ENCODE measurements at places on chromosomes 7 and 10. TPM values are rescaled to one million over a fixed set of nuclear protein-coding genes. Genes with fewer than 3 reads are reported as not detected.

DNA sequence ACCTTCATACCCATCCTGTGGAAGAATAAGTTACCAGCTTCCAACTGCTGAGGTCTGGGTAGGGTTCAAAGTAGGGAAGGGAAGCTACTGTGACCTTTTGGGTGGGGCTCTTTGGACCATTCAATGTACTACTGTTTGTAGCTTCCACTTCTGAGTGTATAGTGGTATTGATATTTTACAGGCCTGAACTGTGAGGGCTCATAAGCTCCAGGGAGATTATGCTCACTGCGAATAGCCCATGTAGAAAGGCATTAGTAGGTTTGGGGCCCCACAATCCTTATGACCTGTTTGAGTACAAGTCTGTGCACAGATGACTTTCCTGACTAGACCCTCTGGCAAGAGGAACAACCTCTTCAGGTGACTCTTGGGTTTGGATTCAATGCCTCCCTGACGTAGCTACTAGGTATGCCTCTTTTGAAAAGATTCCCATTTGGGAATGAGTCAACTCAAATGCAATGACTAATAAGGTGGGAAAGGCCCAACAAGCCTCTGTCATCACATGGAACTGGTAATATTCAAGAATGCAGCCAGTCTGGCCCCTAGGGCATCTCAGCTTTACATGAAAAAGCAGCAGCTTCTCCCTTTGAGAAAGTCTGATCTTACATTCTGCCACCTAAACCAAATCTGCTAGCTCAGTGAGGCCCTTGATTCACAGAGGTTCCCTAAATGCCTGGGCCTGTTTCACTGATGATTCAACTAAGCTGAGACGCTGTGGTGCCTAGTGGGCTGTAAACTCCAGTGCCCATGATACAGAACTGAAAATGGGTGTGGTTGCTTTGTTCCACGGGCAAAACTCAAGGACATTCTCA, 79.8 kb downstream of the ABI1 start:
- no peak for DNase-seq

Gene ANK3
- total RNA-seq: 86.9 TPM

Gene STOX1
- 4.7 TPM for total RNA-seq

Gene PPP1R9A
- 28.6 TPM for total RNA-seq

DNA sequence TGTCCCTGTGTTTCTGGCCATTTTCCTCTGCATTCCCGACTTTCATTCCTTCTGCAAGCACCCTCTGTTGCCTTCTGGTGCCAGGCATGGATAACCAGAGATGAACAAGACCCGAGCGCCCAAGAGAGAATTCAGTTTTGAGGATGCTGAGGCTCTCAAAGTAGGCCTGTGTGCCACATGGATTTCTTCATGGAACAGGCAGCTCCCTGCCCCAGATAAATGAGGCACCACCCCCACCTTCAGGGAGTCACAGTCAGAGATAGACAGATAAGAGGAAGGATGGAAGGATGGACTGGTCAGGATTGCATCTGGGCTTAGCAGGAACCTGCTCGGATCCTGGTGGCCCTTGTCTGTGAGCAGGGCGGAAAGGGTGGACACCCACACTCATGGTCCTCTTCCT, 49.4 kb downstream of the ADCYAP1R1 start:
- no peak for DNase-seq

- DNase-seq: no peak
Observed at GRCh38 chr7:41998041-41998440, 239.0 kb downstream of the GLI3 start.

- DNase-seq: no peak
Observed at GRCh38 chr7:39674406-39674805, 51.0 kb downstream of the RALA start.

Gene FFAR4
- 0.16 TPM for total RNA-seq

DNA sequence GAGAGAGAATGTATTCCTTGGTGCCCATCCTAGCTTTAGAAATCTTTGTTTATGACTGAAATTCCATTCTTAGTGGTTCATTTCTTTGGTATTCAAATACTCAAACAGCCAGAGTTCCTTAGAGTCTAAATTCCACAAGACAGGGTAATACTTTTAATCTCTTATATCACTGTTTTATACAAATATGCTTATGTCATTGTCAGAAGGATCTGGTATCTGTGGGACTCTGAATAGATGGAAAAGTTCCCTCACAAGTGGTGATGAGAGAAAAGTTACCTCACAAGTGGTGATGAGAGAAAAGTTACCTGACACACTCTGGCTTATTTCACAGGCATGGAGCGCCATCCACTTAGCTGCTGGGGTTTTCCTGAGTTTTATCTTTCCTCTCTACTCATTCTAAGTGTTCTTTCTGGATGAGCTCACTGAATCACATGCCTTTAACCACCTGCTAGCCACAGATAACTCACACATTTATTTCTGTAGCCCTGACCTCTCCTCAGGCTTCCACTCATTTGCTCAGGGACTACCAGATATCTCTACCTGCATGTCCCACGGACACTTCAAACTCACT, 784.0 kb downstream of the SUGCT start:
- no peak for DNase-seq

- DNase-seq: no peak
Observed at GRCh38 chr10:74827045-74827441, 643 bp downstream of the KAT6B start.

DNA sequence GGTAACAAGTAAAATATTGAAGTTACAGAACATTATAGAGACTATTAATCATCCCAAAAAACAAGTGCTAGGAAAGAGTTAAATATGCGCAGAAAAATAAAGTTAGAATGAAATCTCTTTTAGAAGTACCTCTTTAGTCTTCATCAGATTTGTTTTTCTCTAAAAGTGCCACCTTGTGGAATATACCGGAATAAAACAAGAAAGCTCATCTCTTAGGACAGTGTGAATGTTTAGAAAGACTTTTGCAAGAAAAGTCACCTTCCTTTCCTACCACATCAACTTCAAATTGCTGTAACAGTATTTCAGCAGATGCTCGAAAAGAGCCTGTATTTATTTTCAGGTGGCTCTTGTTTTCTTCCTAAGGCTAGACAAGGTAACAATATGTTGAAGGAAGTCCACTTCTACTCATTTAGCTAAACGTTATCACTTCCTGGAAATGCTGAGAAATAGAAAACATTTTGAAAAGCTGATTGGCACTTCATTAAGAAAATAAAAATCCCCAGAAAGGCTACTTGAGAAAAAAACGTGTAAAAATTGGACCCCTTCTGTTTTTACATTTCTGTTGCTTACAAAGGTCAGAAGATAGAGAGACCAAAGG, 19.8 kb upstream of the FAM133B start:
- DNase-seq: no peak

DNA sequence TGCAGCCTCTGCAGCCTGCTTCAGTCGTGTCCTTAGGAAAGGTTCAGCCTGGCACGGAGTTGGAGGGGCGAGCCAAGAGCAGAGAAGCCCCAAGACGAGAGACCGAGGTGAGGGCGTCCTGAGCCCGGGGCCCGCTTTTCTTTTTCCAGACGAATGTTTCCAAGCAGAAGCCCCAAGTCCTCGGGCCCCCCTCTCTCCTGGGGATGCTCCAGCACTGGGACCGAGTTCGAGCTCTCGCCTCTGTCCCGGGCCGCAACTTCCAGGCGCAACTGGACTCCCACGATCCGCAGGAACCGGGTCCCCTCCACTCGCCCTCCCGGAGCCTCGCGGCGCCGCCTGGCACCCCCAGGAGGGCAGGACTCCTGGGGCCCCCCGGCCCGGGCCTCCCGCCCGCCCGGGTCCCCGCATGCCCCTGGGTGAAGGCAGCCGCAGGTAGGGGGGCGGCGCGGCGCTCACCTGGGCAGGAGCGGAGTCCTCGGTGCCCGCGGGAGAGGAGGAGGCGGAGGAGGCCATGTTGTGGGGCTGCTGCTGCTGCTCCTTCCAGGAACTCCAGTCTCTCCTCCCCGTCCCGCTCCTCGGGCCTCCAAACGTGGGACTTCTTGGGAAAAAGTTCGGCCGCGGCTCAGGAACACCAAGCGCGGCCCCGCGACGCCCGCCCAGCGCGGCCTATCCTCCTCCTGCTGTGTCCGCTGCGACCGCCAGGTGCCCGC, 45.3 kb upstream of the CDK1 start:
- DNase-seq: no peak

Gene NXPH1
- total RNA-seq: 2.0 TPM

Gene RINT1
- total RNA-seq: 25.9 TPM

GRCh38 chr10:79044036-79044632, 24.6 kb upstream of the ZMIZ1 start:
- no peak for DNase-seq

Gene SNX10
- total RNA-seq: 7.1 TPM

Measured in urinary bladder (tissue), 4 donors.